WTC11 (cell line): ENCODE measurements at places on chromosomes 6 and 20.
A peak's percentile ranks its signal among the peaks of the same experiment; 100 is the strongest.

DNA sequence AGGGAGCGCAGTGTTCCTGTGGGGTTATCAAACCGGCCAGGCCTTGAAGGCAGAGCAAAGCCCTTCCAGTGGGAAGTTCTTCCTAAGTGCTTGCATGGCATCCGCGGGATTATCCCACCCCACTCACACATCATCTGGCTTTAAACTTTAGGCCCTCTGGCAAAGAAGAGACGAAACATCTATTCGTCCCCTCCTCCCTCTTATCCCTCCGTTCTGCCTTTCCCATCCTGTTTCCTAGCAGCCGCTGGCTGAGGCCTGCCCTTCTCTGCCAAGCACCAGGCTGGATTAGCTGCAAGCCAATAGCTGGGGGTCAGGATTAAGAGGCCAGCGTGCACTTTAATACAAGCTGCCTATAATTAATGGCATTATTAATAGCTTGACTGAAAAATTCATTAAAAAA is 621.0 kb downstream of the PKHD1 start:
- no peak for DNase-seq

GRCh38 chr6:56840467-56841380 is 114.2 kb upstream of the BEND6 start:
- no peak for DNase-seq

DNA sequence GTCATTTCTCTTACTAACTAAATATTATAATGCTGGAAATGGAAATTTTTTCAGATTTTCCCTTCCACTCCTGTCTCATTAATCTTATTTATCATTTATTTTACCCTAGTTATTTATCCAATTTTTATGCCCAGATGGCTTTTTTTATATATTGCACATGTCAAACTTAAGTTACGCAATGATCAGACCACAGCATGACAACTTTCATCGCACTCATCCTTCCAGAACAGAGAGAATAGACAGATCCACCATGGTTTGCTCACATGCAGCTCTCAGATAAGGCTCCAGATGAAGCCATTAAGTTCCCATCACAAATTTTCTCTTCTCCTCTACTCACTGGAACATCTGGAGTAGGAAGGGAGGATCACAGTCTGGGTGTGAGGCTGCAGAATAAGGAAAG is 48.7 kb downstream of the MAP7 start:
- DNase-seq = no peak

- no peak for DNase-seq
These were observed 2.6 kb downstream of the STK35 start for GRCh38 chr20:2104236-2104635.

- no peak for DNase-seq
These were observed 30.3 kb upstream of the GCM1 start for GRCh38 chr6:53178837-53179432.

DNA sequence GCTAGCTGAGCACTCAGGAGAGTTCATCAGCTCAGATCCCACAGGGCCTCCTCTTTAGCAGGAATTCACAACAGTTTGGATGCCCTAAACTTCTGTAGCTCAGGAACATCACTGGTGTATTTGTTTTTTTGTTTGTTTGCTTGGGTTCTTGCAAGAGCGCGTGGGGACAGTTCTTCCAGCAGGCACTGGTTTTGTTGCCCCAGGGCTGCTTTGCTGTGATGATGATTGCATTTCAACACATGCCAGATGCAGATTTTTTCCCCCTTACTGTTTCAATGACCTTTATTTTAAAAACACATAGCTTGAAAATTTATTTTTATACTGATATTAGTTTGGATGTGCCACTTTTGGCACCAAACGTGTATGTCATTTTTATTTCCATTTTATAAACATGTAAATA is 77.1 kb downstream of the DHX35 start:
- DNase-seq = no peak

DNA sequence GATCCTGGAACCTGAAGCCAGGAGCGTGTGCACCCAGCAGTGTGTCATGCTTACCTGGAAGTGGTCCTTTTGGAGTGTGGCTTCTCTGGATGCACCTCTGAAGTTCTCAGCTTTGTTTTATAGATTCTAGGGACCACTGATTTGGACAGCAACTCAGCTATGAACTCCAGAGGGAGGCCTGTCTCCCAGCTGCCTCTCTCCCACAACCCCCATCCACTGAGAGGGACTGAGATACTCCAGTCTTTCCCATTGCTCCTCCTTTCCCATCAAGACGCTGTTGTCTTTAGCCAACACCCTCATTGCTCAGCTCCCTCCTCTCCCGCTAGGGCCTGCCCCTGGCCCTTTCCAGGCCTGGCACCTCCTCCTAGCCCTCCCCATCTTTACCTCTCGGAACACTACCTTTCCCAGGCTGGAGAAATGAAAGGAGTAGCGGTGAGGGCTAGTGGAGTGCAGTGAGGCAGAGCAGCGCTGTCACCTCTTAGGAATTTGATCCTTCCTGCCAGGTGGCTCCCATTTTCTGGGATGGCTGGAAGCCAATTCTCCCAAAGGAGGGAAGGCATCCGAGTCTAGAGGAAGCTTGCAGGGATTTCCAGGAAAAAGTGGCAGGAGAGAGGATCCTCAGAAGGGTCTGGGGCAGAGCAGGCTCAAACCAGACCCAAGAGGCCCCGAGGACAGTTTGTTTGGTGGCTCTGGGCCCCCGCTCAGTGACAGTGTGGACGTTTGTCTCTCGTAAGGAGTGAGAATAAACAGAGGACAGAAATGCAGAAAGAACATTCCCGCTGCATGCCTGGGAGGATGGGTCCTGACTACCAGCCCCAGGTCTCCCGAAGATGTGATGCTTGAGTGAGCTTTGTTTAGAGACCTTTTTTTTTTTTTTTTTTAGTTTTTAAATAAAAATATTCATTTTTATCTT is at the start of gene LRRN4:
TSS of gene LRRN4 (minus strand) at position 285 of the 913 bp plus-strand sequence. CDS start 1,261 bp downstream, outside the sequence.
- DNase-seq = peak; percentile 45

DNA sequence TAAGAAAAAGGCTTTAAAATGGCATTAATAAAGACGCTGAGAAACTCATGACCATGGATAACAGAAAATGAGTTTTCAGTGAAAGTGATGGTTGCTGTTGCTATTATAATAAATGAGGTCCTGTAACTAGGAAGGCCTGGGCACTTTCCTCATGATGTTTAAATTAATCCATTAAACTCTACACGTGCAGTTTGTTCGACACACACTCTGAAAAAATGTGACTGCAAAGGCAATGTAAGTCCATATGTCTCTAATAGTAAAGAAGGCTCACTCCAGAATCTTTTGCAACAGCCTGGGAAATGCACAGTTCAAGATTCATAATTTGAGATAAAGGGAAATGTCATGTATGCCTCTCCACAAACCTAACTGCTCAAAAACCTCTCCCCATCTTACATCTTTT is 153.4 kb downstream of the COL12A1 start:
- DNase-seq = no peak

- DNase-seq = no peak
These were observed 58.6 kb downstream of the DAAM2 start for GRCh38 chr6:39850736-39851297.

GRCh38 chr6:34237722-34238584 is 1.3 kb downstream of the HMGA1 start:
- peak; percentile 54 for DNase-seq

GRCh38 chr6:142696123-142697000 is 248.6 kb downstream of the HIVEP2 start:
- no peak for DNase-seq

GRCh38 chr6:168546730-168547129 is 105.7 kb downstream of the SMOC2 start:
- no peak for DNase-seq

DNA sequence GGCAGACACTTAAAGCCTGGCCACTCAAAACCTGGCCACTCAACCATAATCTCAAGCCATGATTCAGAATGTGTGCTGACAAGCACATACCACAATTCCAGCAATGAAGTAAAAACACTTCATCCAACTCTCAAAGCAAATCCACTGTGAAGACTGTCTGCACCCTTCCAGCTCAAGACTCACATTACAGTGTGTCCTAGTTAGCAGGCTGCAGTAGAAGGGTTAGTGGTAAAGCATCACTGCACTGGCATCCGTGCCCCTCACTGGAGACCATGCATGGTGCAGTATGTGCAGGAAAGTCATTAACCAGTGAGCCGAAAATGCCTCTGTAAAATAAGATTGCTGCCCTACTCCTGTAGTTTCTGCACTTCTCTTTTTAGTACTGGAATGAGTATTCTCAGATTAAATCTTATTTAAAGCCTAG is 43.4 kb downstream of the SLC23A2 start:
- DNase-seq = no peak

DNA sequence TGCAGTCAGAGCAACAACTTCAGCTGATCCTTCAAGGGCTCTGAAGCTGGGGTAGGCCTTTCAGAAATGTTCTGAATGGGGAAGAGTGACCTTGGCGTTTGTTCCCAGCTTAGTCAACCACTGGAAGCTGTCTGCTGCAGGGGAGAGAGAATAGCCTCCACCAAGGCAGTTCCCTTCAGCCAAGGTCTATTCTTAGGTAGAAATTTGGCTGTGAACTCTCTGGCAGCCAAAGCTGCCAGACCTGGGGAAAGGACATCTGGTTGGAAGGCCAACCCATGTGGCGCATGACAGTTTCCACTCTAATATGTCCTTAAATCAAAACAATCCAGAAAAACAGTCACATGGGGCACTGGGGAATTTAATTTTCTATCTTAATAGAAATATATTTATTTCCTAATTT is 60.1 kb downstream of the FBXO5 start:
- DNase-seq = no peak

DNA sequence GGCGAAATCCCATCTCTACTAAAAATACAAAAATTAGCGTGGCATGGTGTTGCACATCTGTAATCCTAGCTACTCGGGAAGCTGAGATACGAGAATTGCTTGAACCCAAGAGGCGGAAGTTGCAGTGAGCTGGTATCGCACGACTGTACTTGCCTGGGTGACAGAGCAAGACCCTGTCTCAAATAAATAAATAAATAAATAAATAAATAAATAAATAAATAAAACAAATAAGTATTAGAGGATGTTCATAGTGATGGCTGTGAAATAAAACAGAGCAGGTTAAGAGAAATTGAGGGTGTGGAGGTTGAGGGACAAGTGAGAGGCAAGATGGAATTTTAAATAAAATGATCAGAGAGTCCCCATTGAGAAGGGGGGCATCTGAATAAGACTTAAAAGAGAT is 124.7 kb upstream of the DST start:
- DNase-seq = no peak

GRCh38 chr6:154579485-154579884 is 69.0 kb upstream of the CNKSR3 start:
- no peak for DNase-seq

- DNase-seq = no peak
These were observed 649.8 kb upstream of the SLC35B3 start for GRCh38 chr6:9085054-9085708.

DNA sequence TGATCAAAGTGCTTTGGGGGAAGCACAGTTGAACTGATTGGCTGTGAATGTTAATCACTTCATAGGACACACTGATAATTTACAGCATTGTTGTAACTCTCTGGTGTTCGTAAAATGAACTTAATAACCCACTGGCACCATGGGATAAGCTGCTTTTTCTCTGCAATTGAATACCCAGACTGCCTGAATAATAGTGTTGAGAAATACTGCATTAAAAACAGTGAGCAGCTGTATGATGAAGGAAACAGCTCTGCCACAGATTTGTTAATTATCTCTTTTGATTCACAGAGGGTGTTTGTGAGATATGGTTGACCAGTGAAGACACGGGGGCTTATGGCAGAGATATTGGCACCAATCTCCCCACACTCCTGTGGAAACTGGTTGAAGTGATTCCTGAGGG is 420.9 kb downstream of the CDKAL1 start:
- DNase-seq = no peak

DNA sequence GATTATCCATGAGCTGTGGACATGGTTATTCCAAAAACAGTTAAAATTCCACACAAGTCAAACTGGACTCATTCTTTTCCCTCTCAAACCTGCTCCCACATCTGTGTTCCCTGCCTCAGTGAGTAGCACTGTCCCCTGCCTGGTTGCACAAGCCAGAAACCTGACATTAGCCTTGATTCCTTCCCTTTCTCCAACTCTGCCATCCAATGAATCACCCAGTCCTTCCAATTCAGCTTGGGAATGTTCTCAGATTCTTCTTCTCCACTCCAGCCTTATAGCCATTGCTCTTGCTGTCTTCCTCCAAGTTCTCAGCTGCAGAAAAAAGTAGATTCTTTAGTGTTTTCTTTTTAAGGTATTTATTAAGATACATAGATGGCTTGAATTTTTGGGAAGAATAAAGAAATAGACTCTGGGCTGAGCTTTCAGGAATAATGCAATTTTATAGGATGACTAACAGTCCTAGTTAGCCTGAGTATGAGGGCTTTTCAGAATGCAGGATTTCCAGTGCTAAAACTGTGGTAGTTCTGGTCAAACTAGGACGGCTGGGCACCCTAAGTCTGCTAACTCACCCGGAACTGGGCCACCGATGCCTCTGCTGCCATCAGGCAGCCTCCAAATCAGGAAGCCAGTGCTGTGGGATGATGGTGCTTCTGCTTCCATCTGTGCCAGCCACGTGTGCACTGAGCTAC is 18.2 kb upstream of the SASH1 start:
- no peak for DNase-seq

DNA sequence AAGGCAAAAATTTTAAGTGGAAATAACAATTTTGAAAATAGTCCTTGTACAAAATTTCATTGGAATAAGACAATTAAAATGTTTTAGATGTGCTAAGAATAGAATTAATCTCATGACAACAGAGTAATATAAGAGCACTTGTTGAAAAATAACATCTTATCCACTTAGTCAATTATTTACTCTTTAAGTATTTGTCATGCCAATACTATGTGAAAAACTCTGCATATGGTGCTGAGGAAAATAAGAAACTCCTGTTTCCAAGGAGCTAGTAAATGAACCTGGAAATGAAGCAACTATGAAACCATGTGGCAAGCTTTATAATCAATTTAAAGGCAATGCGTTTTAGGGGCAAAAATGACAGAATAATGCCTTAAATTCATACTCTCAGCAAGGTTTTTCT is 42.7 kb upstream of the HCRTR2 start:
- DNase-seq = no peak

GRCh38 chr6:56668158-56668557 is 25.5 kb upstream of the DST start:
- no peak for DNase-seq

GRCh38 chr20:18057994-18058349 is 256 bp upstream of the OVOL2 start:
- no peak for DNase-seq
